RCC 7860 (cell line): ENCODE measurements at places on chromosomes 12 and 14.

DNA sequence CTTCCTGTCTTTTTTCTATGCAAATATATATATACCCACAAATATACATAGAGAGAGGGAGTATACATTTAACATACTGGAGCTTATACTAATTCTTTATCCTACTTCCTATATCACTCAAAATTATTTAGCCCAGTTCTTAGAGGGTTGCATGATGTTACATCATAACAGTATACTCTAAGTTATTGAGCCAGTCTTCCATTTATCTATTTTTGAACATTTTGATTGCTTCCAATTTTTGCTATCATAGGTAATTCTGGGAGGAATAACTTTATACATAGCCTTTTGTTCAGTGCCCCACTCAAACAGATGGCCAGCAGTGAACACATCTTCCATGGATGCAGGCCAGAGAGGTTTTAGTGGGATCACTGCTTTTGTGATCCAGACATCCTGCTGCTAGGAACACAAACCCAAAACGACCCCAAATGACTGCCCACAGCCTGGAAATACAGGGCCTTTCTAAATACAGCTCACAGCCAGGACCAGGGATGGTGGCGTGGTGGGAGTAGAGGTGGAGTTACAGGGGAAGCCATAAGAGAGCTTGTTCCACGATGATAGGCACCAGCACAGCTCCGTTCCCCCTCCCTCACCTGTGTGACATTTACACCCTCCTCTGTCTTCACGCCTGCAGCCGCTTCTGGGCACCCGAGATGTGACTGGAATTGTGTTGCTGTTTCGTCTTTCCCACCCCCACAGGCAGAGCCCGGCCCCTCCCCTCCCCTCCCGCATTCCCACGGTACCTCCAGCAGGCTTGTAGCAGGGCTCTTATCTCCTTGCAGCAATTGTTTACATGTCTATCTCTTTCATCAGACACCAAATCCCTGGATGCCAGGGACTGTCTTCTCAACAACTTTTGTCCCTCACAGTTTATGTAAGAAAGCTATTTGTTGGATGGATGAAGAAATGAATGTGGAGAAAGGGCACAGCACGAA, 30.7 kb upstream of the HDAC7 start:
- no peak for DNase-seq

DNA sequence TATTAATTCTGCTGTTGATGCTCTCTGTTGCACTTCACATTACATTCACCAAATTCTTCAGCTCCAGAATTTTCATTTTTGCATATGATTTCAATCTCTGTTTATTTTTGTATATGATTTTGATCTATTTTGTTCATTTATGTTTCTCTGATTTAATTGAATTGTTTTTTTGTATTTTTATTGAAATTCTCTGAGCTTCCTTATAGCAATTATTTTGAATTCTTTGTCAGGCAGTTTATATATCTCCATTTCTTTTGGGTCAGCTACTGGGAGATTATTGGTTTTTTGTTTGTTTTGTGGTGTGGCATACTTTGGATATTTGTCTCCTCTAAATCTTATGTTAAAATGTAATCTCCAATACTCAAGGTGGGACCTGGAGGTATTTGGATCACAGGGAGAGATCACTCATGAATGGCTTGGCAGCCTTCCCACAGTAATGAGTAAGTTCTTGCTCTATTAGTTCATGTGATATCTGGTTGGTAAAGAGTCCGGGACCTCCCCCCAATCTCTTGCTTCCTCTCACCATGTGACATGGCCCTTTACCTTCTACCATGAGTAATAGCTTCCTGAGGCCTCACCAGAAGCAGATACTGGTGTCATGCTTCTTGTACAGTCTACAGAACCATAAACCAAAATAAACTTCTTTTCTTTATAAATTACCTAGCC, 8.7 kb upstream of the TCL1A start:
- no peak for DNase-seq

DNA sequence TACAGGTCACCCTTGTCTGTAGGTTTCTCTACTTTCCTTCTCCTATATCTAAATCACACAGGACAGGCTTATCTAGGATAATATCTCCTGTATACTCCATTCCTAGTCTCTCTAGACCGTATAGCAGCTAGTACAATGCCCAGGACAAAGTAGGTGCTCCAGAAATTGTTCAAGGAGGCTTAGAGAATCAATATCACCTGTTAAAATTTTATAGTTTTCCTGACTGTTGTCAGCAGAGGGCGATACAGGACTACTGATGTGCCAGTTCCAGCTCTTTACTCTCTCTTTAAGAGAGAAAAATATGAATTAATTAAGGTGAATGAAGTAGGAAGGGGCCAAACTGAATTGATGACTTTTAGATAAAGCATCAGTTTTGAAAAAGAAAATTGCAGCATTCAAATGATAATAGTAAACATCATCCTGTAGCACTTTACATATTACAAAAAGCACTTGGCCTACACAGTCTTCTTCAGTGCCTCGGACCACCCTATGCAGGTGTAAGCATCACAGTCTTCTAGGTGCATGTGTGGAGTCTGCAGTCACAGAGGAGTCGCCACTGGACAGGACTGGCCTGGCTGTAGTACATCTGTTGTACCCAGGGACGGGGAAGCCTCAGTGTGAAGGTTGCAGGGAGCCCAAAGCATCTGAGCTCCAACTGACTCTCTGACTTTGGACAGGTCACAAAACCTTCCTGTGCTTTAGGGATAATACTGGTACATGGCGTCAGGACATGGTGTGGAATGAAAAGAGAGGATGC, 61.9 kb upstream of the MAX start:
- DNase-seq: peak; percentile 28

DNA sequence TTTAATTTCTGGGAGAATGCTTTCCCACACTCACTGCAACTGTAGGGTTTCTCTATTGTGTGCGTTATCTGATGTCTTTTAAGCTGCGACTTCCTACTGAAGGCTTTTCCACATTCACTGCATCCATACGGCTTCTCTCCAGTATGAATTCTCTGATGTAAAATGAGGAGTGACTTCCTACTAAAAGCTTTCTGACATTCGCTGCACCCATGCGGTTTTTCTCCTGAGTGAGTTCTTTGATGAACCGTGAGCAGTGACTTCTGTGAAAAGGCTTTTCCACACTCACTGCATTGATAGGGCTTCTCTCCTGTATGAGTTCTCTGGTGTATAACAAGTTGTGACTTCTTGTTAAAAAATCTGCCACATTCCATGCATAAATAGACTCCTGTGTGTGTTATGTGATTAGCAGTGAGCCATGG, 29.7 kb downstream of the ZNF605 start:
- DNase-seq: no peak

DNA sequence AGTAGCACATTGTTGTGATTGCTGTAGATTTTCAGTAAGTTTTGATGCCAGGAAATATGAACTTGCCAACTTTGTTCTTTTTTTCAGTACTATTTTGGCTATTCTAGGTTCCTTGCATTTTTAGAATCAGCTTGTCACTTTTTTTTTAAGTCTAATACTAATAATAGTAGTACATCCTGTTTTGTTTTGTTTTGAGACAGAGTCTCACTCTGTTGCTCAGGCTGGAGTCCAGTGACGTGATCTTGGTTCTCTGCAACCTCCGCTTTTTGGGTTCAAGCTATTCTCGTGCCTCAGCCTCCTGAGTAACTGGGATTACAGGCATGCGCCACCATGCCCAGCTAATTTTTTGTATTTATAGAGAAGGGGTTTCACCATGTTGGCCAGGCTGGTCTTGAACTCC, 16.5 kb downstream of the PWP1 start:
- no peak for DNase-seq

DNA sequence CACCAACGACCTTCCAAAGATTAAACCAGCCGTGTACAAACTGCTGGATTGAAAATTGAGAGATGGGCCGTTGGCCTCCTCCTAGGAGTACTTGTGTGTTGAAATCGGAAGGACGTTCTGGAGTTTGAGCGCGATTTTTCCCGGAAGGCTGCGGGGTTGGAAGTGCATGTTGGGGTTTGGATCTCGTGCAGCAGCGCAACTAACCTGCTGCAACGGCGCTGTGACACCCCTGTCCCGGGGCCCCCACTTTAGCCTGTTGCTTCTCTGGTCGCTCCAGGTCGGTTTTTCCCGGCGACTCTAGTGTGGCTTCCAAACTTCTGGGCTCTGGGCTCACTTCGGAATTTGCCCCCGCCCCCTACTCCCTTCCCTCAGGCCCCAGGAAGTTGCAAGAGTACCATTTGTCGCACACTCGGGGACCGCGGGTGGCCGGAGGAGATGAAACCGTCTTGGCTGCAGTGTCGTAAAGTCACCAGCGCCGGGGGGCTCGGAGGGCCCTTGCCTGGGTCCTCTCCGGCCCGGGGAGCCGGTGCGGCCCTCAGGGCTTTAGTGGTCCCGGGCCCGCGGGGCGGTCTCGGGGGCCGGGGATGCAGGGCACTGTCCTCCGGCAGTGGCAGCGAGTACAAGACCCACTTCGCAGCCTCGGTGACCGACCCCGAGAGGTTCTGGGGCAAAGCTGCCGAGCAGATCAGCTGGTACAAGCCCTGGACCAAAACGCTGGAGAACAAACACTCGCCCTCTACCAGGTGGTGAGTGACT, at the start of gene ACSS3:
Gene ACSS3 (plus strand): TSS at position 394 of the 756 bp plus-strand sequence. CDS start 42 bp downstream, at position 436.
- no peak for DNase-seq

GRCh38 chr14:104651876-104652260, 37.5 kb upstream of the INF2 start:
- DNase-seq: no peak

DNA sequence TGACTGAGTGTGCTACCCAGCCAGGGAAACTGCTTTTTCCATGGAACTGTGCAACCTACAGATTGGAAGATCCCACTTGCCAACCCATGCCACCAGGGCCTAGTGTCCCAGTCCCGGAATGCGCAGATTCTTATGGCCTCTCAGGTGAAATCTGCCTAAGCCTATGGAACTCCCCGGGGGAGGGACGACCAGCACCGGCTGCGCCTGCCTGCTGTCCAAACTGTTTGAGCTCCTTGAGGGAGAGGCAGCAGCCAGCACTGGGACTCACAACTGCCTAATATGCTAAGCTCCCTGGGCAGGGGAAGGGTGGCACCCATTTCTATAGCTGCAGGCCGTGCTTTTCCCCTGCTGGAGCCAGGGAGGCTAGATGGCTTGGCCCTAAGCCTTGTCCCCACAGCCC, 92.5 kb upstream of the GZMB start:
- no peak for DNase-seq

DNA sequence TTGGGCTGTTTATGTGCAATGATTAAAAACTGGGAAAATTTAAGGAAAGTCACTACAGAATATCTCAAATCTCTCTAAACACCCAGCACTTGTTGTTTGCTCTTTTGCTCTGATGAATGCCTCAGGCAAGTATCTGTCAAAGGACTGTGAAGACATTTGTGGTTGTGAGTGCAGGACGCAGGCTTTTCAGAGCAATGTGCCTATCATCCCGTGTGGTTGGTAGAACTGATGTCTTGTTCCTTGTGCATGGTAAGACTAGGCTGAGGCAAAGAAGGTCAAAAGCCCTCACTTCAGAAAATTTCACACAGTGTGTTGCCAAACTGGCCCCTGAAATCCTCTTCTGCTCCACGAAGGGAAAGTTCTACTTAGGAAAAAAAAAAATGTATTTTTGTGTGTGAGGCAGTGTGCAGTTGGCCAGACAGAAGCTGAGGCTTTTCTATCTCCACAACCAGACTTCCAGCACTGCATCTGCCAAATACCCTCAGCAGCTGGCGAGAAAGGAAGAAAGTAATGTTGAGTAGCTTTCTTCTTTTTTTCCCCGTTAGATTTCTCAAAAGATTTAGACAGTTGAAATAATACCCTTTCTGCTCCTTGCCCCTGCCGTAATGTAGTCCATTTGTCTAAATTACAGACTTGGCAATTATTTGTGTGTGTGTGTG, 1103.1 kb downstream of the VRK1 start:
- no peak for DNase-seq

DNA sequence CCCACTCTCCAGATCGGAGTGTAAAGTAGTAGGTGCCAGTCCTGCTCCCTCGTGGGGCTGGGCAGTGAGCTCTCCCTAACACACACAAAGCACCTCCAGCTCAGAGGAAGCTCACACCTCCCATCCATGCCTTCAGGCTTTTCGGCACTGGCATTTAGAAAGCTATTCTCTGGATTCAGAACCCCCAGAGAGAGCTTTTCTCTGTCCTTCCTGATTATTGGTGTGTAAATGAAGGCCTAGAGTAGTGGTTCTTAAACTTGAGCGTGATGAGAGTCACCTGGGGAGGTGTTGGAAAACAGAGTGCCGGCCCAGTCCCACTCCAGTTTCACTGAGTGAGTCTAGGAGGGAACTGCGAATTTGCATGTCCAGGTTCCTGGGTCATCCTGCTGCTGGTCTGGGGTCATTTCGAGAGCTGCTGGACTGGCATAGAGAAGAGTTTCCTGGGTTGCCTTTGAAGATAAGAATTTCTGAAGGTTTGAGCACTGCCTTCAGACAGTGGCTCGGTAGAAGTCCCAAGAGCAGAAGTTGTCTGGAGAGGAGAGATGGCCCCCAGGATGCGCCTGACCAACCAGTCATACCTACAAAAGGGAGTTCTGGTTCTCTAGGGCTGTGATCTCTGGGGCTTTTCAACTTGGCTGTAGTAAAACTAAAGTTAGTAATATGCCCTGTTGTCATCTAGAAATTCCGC, 15.1 kb downstream of the CD9 start:
- no peak for DNase-seq

DNA sequence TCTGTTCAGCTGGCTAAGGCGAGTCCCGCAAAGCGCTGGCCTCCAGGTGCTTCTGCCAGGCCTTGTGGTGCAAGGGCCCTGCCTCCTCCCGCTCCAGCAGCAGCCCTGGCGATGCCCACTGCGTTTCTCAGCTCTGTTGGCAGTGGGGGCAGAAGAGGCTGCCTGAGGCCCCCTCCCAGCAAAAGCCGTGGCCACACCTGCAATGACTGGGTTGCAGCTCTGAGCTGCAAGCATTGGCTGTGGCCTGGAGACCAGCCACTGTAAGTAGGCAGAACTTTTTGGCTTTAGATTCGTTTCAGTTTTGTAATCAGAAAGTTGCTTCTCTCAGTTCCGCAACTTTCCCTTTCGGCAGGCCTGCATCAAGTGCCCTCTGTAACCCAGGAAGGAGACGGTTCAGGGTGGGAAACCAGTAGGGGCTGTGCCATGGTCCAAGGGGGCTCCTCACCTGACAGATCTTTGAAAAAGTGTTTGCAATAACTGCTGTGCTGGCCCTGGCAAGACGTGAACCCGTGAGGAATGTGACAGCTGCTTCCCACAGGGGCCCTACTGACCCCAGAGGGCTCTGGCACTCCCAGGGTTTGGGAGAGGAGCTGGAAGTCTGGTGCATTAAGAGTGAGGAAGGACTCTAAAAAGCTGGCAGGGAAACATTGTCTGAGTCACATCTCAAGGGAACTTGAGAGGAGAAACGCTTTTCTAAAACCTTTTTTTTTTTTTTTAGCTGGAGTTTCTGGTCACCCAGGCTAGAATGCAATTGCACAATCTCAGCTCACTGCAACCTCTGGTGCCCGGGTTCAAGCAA, 54.5 kb upstream of the MAX start:
- no peak for DNase-seq

DNA sequence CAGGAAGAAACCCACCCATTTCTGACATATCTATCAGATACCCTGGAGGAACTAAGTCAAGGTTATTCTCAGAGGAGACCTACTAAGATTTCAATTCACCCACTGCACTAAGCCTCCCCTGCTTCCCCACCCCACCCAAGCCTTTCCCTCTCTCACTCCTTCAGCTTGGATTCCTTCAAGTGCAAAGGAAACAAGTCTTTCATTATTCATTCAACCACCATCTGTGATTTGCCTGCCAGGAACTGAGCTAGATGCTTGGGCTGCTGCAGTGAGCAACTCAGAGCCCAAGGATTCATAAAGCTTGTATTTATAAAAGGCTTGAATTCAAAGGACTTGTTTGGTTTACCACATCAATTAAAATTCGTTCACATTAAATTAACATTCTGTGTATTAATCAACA, 161.3 kb downstream of the GXYLT1 start:
- DNase-seq: no peak
